ENCODE measurements at places on chromosomes 5 and 9.

DNA sequence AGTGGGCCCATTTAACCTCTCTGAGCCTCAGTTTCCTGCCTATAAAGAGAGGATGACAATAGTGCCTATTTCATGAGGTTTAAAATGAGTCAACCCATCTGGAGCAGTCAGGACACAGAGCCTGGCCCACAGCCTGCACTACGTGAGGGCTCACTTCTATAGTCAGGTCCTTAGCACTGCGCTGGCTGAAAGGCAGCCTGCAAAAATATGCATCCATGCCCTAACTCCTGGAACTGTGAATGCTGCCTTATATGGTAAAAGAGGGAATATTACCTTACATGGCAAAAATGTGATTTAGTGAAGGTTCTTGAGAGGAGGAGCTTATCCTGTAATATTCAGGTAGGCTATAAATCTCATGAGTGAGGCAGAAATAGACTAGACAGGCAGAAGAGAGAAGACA lies 98.5 kb downstream of the GABBR2 start:
- no peak for DNase-seq

- no peak for DNase-seq
These were observed 208.3 kb downstream of the SPATA31D1 start for GRCh38 chr9:82196622-82197441.

DNA sequence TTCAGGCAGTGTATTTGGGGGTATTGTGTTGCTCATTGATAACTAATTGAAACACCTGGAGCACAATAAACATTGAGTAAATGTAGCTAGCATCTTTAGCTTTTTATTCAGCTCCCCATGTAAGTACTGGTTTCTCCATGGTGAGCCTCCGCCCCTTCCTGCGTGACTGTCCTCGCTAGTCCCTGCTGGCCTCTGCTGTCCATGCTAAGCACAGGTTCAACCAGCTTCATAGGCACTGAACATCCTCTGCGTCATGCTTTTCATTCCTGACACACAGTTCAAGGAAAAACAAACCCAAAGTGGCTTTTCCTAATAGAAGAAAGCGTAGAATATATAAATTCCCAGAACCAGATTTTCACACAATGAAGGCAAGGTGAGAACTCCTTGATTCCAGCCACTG lies 27.3 kb upstream of the DAP start:
- DNase-seq: no peak

DNA sequence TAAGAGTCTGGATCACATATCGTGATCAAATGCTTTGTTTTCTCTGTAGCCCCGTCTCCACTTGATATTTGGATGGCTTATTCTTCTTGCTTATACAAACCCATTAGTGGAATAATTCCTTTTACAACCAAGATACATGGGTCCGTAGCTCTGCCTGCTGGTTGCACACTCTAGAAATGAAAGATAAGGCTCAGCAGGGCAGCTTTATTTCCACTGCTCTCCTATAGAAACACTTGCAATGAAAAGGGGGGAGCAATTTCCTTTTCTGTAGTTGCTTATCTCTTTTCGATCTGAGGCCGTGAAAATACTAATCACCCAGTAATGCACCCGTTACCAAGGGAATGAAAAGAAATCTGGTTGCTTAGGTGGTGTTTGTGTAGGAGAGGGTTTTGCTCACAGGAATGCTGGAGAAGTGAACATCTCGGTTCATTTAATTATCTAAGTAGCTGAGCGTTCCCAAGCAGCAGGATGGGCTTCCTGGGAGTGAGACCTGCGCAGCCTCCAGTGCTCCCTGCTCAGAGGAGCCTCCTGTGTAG lies 131.7 kb downstream of the ADAMTS16 start:
- DNase-seq: peak; percentile 68

GRCh38 chr9:131960311-131960710 lies 119.4 kb downstream of the MED27 start:
- no peak for DNase-seq

- peak; percentile 25 for DNase-seq
These were observed 324.8 kb downstream of the PRELID2 start for GRCh38 chr5:145510324-145510723.

DNA sequence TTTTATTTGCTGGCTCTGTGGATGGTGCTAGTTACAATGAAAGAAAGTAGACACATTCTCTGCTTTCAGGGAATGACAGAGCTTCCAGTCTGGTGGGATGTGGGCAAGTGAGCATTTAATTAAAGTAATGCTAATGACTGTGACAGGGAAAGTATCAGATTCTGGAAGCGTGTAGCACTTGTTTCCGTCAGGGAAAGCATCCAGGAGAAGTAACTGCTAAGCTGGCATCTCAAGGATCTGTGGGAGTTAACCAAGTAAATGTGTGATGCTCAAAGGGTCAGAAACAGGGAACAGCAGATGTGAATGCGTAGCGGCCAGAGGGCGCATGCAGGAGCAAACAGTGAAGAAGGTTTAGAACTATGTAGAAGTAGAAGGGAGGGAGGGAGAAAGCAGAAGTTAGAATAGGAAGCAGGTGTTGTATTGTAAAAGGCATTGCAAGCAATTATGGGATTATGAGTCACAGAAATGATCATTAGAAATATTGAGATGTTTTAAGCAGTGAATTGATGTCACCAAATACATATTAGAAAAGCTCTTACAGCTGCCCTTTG lies 12.2 kb downstream of the KLHL9 start:
- no peak for DNase-seq

DNA sequence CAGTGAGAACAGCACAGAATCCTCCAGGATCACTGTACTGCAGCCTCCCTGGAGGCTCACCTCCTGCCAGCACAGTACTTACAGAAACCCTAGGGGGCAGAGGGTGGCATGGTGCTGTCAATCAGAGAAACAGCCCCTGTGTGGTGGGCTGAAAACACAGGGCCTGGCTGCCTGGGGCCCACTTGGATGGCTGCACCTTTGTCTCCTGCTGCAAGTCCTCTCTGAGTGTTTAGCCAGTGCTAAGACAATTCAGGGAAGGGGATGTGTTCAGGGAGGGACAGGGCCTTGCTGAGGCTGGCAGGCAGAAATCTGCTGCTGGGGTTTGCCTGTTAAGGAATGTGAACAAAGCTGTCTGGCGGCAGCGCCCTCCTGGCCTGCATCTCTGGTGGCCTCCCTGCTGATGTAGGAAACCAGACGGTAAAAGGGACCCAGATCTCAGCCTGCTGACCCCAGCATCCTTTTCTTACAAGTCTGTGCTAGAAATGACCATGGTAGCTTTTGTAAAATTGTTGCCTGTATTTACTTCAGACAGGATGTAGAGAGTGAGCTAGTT lies 39.5 kb downstream of the PRRC2B start:
- DNase-seq: no peak

GRCh38 chr5:153896701-153897100 lies 142.0 kb downstream of the FAM114A2 start:
- peak; percentile 66 for DNase-seq

- peak; percentile 78 for DNase-seq
These were observed 188.7 kb downstream of the FBXL17 start for GRCh38 chr5:108193021-108193795.

DNA sequence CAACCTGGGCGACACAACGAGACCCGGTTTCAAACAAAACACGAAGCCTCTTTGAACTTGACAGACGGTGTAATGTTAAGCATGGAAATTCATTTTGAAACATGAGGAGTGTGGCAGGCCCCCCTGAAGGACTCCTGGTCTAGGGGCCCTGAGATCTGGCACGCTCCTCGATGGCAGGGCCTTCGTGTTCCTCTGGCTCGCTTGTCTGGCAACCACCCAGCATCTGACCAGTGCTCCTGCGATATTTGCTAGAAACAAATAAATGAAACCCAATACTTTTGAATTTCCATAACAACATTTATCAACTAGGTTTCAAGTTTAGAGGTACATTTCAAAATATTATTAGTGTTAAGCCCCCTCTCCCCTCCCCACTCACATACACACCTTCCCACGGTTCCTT lies 193.0 kb downstream of the ERCC6L2 start:
- no peak for DNase-seq

DNA sequence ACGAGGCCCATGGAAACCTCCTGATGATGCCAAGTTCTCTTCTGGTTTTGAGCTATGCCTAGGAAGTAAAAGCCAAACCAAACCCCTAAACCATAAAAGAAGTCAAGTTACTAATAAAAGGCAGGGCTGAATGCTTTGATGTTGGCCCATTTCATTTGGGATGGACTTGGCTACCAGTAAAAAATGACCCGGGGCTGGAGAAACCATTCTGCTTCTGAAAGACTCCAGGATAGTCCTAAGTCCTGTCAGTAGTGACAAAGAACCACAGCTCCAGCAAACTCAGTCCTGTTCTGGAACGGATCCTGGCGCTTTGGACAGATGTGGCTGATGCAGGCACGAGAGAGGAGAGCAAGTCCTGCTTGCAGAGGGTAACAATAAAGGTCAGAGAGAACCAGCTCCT lies 68.6 kb downstream of the SH3PXD2B start:
- DNase-seq: no peak

DNA sequence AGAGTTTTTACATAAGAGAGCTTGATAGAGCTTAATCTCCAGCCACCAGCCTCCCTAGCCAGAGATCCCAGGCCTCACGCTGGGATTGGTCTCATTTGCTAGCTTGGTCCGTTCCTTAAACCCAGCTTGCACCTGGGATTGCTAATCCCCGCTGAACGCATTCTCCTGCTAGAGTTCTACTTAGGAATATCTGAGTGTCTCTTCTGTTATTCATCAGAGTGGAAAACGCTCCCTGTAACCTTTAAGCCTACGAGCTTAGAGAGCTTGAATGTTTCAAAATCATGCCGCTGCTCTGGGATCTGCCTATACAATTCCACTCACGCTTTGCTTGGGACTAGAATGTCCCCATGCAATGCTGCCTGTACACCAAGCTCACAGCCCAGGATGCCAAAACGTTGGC lies 201.8 kb downstream of the NSG2 start:
- no peak for DNase-seq

DNA sequence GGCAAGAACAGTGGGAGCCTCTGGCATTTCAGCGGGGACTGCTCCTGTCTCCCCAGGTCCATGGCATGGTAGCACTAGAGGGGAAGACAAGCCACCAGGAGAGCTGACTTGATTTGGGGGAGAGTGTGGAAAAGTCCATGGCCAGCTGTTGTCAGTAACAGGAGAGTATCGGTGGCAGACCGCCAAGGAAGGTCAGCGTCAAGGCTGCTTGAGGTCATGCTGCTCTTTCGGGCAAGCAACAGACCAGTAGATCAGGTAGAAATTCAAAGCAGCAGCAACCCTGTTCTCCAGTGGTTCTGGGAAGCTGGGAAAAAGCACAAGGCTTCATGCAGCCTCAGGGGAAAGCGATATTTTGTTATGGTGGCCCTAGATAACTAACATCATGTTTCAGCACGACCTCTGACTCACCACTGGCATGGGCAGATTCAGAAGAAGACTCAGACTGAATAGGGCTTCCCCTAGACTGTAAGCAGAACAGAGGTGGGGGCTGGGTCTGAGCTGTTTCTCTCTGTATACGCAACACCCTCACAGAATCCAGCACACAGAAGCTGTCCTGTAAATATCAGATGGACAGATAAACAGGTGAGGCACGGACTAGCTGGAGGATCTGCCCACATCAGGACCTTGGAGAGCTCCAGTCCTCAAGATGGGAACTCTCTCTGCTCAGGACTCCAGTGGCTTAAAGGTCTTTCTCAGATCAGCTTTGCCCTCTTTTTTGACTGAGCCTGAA lies 35.2 kb upstream of the PLEKHG4B start:
- DNase-seq: peak; percentile 43

- DNase-seq: peak; percentile 77
These were observed 72.5 kb upstream of the RASA1 start for GRCh38 chr5:87195104-87195591.

DNA sequence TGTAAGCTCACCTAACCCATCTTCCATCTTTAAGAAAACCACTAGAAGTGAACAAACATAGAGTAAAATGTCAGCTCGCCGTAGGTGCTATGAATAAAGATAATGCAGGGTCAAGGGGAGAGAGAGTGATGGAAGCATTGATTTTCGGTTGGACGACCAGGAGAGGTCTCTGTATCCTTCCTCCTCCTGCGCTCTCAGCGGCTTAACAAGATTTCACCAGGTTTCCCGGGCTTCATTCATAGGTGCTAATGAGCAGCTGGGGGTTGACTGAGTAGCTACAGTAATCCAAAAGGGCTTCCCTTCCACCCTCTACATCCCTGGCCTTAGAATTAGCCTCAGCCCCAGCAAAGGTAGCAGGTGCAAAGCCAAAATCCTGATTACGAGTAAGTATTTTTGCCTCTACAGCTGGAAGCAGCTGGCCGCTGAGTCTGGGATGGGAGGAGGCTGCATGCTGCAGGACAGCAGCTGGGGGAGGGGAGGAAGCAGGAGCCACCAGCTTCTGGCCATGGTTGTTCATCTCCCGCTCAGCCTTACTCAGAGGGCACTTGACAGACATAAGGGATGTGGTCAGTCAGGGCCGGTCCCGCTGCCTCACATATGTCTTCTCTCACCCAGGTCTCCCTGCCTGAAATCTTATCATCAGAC lies 112.0 kb upstream of the IL12B start:
- DNase-seq: no peak

DNA sequence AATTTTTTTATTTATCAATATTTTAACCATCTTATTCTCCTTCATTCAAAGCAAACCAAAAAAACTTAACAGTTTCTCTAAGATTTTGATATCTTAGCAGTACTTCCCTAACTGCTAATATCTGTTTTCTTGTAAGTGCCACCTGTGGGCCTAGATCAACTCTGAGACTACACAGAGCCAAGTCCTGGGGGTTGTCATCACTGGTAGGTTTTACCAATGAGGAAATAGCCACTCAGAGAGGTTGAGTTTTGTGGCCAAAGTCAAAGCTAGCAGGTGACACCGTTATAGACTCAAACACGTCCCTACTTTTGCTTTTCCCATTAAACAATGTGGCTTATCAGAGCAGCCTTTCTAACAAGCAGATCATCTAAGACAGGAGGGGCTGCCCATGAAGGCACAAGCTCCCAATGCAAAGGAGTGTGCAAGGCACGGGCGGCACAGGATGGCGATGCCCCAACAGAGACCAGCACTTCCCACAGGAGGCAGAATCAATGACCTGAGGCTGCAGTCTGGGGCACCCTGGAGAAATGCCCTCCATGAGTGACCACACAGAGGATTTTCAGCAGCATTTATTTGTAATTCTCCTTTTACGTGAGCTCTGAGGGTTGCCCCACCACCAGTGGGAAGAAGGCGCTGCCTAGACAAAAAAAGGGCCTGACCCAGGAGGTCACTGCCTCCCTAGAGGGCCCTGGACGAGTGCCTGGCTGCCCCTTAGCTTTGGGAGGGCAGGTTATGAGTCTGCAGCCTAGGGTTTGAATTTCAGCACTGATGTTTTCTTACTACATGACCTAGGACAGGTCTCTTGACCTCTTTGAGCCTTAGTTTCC lies 7.4 kb downstream of the TBC1D2 start:
- no peak for DNase-seq

DNA sequence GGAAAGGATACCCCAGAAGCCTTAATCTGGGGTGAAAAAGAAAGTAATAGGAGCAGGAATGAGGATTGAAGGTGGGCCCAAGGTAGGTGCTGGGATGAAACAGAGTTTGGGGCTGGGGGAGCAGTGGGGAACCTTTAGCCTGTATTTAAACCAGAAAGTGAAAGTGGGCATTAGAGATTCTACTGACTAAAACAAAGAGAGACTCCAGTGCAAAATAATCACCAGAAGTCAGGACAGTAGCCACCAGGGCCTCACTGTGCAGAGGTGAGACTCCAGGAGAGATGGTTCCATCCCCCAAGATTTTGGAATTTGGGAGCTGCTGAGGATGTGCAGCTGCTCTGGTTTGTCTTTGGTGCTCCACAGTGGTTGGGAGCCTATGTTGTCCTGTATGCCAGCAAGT lies 13.1 kb downstream of the DNAJB5 start:
- no peak for DNase-seq

Measured in EL (cell line).